ENCODE measurements at places on chromosomes 1 and 21.

GRCh38 chr1:81296601-81297000, 504.1 kb upstream of the ADGRL2 start:
- no peak for DNase-seq

- no peak for DNase-seq
Observed at GRCh38 chr21:31343680-31344480, at the start of gene TIAM1. TIAM1 (minus strand) TSS chr21:31344261; CDS start chr21:31266972, 77,289 bp downstream.

- no peak for DNase-seq
Observed at GRCh38 chr1:6756457-6756856, 28.8 kb upstream of the CAMTA1 start.

DNA sequence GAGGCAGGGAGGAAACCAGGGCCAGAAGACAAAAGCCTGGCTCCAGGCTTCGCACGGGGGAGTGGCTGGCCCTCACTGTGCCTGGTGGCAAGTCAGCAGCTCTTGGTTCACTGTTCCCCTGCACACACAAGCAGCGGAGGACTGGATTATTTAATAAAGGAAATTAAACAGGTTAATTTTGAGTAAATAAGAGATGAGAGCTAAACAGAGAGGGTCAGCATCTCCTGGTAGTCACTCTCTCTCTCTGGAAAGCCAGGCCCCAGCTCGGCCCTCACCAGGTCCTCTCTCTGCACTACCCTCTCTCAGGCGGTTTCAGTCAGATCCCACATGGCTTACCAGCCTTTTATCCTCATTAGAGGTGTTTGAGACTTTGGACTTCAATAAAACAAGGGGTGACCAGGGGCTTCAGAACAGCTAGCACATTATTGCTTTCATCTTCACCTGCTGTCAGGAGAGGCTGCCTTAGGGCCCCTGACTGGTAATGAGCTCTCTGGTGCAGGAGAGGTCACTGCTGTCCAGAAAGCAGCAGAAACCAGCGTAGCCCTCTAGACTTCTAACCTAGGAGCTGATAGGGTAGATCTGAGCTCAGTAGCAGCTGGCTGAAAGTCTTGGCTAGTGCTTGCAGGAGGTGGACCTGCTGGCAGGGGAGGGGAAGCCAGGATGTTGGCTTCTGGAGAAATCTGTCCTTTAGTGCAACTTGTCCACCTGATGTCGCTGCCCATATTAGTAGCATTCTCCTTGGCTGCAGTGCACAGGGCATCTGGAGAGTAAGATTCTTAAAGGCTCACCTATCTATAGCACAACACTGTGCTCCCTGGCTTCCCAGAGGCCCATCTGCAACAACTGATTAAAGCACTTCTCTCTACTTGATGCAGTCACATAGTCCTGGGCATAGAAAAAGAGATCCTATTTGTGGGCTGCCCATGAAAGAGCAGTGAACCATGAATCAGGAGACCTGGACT, 45.9 kb downstream of the SYT6 start:
- no peak for DNase-seq

DNA sequence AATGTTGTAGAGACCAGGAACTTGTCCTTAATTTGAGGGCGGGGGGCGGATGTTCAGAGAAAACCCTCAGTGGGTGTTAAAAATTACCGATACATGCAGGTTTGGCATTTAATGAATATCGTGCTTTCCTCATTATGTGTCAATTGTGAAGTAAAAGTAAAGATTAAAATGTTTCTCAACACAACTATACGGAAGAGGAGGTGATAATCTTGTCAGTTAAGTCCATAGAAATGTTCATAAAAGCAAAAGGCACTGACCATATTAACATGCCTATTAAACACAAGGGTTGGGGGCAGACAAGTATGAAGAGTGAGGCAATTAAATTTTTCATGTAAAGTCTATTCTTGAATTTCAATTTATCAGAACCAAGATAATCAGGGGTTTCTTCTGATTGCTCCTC, 1.3 kb downstream of the BRINP3 start:
- DNase-seq, result no peak

- no peak for DNase-seq
Observed at GRCh38 chr1:245181158-245181517, 26.4 kb downstream of the KIF26B start.

DNA sequence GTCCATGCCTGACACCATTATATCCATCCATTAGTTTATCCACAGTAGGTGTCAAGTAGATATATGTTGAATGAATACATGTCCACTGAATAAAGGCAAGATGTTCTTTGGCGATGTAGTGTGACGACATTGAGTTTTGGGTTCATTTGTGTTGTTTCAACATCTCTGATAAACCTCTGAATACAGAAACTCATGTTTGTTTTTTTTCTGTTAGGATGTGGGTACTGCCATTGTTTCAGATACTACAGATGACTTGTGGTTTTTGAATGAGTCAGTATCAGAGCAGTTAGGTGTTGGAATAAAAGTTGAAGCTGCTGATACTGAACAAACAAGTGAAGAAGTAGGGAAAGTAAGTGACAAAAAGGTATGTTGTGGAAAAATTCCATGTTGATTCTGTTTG, 28.1 kb downstream of the MDM4 start:
- no peak for DNase-seq

- no peak for DNase-seq
Observed at GRCh38 chr1:64133036-64133435, 70.4 kb upstream of the UBE2U start.

DNA sequence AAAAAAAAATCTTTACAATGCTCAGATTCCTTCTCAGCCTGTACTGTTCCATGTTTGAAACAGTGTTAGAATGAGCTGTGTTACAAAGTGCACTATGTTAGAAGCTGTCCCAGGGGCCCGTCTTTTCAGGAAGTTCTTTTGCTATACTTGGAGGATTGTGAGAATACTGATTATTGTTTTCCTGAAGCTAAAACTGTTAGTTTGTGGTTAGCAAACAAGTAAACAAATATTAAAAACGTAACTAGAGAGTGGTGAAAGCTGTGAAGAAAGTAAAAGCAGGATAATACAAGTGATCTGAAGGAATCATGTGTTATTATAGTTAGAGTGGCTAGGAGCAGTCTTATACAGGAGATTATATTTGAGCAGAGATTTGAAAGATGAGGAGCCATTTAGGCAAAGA, 35.6 kb downstream of the CAMSAP2 start:
- no peak for DNase-seq

DNA sequence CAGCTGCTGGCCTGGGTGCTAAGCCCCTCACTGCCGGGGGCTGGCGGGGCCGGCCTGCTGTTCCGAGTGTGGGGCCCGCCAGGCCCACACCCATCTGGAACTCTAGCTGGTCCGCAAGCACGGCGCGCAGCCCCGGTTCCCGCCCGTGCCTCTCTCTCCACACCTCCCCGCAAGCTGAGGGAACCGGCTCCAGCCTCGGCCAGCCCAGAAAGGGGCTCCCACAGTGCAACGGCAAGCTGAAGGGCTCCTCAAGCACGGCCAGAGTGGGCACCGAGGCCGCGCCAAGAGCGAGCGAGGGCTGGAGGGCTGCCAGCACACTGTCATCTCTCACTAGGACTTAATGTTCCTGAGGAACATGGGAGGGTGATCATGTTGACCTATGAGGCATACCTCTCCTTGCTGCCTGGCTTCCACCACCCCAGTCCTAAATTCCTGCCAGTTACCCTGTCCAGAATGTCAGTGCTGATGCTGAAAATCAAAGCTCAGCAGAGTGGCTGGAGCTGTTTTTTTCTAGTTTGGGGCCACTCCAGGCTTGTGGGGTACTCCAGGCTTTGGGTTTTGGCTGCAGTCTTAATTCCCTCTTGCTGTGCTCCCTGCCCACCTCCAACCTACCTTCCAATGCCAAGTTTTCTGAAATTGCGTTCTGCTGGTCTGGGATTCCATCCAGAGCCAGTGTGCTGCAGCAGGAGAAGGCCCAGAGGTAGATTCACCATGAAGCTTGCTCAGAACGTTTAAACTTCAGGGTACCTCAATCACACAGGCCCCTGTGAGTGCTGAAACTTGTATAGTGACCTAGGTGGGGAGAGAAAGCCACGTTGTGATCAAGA, 44.2 kb upstream of the LPGAT1 start:
- no peak for DNase-seq

DNA sequence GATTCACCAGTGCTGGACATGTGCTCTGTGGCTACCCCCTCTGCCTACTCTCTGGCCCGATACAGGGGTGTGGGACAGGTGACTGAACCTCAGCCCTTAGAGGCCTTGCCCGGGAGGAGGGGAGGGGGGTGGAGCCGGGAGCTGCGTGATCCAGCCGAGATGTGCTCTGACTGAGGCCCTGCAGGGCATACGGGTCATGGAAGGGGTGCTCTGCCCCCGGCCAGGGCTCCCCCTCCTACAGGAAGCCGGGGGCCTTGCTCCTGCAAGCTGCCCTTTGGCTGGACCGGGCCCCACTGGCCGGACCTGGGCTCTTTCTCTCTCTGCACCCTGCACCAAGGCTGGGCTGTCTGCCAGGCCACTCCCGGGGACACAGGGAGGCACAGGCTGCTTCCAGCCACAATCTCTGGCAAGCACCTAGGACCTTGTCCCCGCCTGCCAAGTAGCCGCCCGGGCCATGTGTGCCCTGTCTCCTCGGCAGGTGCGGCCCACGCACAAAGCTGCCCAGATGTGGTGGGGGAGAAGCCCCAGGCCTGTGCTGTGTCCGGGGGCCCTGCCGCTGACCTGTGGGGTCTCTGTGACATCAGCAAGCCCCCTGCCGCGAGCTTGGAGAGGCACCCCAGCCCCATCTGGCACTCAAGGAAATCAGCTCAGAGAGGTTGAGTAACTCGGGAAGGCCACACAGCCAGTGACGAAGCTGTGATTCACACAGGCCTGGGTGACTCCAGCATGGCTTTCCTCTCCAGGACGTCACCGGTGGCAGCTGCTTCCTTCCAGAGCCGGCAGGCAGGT, 1.5 kb downstream of the SCNN1D start:
- DNase-seq, result no peak

GRCh38 chr1:1989102-1989542, 14.5 kb downstream of the CFAP74 start:
- DNase-seq, result no peak

GRCh38 chr1:219958875-219959417, 30.6 kb upstream of the SLC30A10 start:
- DNase-seq, result no peak

DNA sequence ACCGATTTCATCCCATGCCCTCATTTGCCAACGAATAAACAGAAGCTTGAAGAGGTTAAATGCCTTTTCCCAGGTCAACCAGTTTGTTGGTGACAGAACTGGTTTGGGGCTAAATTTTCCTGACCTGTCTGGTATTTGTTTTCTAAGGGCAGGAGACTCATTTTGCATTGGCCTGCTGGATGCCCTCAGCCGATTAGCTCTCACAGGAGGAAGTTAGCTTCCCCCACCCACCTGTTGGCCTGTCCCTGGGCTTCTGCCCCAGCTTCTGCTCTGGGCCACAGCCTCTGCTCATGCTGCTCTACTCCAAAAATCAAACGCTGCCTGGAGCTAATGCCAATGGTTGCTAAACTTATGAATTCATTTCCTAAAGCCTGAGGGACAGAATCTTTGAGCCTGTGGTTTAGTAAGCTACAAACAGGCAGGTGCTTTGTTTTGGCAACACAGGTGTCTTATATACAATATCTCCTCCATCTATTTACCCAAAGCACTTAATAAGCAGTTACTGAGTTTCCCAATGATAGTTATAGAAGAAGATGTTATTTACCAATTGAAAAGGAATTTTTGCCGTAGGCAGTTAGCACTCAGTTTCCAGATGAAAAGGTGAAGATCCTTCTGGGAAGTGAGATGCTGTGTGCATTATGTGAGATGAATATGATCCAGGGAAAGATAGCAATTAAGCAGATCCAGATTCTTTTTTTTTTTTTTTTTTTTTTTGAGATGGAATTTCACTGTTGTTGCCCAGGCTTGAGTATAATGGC, 82.3 kb downstream of the TM2D1 start:
- no peak for DNase-seq

DNA sequence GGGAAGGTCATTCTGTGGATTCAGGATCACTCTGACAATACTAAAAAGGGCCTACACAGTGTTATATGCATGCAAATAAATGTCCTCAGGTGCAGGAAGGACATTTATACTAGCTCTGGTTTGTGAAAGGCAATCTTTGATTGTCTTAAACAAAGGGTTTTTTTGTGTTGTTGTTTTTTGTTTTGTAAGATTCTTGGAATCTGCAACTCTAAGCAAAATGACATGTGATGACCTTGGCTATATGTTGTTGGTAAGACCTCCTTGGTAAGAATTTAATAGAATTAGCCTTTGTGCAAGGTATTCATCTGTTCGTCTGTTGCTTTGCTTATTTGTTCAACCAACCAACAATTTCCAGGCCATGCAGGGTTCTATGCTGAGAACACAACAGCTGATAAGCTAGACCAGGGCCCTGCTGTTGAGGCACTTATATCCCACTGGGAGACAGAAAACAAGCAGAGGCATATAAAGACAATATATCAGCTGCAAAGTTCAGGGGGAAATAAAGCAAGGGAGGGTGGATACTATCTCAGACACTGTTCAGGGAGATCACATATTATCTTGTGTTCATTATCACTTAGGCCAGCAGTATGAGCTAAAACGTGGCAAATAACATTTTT, 60.3 kb downstream of the FH start:
- no peak for DNase-seq

GRCh38 chr1:117087686-117088085, 27.6 kb downstream of the TTF2 start:
- no peak for DNase-seq
